ENCODE measurements at places on chromosomes 3 and 15.

GRCh38 chr15:35439291-35439690 lies 106.7 kb downstream of the DPH6 start:
- DNase-seq: no peak

- no peak for DNase-seq
Observed at GRCh38 chr3:194148383-194148782, 12.4 kb downstream of the HES1 start.

GRCh38 chr3:45518376-45519135 lies 76.0 kb upstream of the LIMD1 start:
- DNase-seq: no peak

DNA sequence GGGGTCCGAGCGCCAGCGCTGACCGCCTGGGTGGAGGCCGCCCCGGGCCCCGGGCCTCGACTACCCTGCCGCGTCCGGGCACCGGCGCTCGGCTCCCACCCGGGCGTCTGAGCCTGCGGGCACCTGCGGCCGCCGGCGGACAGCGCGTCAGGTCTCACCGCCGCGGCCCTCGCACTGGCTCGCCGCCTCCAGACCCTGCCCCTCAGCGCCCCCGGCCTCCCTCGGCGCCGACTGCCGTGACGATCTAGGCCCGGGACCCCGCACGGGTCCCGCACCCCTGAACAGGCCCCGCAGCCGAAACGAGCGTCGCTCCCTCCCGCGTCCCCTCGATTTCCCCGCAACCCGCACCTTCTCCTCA lies 297 bp downstream of the PRC1 start:
- no peak for DNase-seq

DNA sequence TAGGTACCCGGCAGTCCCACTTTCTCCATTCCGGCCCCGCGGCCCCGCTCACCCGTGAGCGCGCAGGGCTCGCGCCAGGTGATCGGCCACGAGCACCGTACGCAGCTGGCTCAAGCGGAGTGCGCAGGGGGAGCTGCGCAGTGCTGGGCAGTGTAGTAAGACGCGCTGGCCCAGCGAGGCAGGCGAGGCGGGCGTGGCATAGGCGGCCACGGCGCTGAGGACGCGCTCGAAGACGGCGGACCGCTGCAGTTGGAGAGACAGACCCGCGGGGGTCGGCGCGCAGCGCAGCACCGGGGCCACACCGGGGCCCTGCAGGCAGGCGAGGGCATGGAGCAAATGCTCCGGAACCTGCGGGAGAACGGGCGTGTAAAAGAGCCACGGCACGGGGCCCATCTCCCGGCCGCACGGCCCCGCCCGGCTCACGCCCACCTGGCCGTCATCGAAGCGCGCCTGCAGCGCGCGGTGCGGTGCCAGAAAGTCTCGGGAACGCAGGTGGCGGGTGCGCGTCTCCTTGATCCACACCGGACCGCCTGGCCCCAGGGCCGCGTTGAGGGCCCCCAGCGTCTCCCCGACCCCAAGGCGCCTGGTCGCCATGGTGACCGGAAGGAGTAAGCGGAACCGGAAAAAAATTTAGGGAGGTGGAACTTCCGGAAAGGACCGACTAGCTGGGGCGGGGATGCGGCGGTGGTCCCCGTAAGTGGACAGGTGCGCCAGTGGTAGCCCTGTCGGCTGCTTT lies at the start of gene DALRD3:
TSS of gene DALRD3 (minus strand) at position 610 of the 736 bp plus-strand sequence. CDS start at position 594, 16 bp downstream.
- peak; percentile 52 for DNase-seq

All from activated CD4-positive, alpha-beta T cell treated with anti-CD3 and anti-CD28 coated beads, Interleukin-2, amount 50 U/mL, for 1 hour (primary cell).